ENCODE measurements at places on chromosomes 6 and 20.

DNA sequence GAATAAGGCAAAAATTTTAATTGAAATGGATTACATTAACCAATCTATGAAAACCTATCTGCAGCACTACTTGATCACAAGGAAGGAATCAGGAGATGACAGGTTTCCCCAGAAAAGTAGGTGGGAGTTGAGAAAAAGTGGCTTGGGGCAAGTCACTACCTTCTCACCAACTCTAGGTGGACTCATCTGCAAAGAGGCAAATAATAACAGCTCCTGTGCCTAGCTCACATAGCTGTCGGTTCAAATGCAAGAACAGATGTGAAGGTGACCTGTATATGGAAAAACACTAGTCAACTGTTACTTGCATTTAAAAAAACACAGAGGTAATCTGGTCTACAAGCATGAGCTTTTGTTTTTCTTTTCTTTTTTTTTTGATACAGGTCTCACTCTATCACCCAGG is 67.2 kb downstream of the POPDC3 start:
- DNase-seq = no peak

DNA sequence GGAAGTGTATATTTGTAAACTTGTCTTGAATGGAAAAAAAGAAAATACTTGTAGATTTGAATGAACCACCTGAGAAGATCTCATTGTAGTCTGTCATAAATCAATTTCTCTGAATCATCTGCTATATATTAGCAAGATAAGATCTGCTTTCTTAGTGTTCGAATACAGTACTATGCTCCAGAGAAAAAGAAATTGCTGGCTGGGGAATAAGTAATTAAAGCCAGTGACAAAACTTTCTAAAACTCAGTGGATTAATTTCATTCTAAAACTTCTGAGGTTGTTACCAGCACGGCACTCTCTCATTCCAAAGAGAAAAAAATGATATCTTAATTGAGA is 22.4 kb upstream of the MROH8 start:
- DNase-seq = no peak

DNA sequence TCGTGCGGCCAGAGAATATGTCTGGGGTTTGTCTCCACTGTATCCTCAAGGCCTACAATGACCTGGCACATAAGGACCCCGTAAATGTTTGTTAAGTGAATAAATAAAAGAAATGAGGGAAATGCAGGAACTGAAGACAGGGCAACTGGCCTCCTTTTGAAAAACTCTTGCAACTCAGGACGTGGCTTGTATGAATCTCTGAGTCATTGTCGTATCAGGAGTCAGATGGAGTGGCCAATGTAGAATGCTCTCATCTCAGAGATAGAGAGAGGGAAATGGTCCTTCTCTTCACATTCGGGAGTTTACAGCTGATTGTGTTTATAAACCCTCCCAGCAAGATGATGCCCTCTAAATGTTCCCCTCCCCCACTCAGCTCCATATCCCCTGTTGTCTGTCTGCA is 57.1 kb downstream of the UST start:
- no peak for DNase-seq

DNA sequence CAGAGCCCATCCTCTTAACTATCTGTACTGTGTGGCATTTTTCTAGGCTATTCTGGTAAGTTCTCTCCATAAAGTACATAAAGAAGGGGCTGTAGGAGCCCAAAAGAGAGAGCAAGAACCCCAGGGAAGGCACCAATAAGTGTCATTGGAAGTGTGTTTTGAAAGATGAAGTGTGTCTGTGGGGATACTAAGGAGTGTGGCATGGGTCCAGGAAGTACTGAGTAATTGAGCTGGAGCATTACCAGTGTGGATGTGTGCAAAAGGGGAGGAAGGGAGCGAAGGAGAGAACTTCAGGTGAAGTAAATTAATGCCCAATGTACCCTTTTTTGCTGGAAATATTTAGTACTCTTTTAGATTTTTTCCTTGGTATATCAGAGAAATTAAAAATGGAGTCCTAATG is 63.9 kb downstream of the KCNS1 start:
- DNase-seq = no peak

DNA sequence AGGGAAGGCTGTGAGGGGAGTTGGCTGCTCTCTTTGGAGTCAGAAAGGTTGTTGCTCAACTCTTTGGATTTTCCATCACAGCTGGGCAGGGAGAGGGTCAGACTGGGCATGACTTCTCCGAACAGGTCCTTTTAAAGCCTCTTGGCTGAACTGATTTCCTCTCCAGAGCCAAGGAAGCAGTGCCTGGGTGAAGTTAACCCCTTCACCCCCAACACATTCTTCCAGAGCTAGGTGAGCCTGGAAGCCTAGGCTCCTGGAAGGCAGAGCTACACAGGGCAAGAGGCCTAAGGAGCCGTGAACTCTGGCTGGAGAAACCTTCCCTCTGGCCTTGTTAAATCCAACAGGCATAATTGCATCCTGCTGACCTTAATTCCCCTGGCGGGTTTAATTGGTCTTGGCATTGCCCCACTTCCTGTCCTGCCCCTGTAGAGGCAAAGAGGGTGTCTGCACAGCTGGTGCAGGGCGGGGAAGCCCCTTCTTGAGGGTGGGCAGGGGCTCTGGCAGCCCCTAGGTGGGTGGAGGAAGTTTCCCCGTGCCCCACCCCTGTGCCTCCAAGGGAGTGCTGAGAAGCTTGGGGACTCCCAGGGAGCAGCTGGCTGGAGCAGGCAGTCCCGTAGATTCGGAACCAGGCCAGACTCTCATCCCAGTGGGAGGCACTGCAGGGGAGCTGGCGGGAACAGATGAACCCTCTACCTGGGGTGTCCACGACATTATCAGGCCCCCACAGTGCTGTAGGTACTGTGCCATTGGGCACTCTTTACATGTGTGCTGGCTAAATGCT is 3.6 kb upstream of the MYLK2 start:
- DNase-seq = peak; percentile 23

DNA sequence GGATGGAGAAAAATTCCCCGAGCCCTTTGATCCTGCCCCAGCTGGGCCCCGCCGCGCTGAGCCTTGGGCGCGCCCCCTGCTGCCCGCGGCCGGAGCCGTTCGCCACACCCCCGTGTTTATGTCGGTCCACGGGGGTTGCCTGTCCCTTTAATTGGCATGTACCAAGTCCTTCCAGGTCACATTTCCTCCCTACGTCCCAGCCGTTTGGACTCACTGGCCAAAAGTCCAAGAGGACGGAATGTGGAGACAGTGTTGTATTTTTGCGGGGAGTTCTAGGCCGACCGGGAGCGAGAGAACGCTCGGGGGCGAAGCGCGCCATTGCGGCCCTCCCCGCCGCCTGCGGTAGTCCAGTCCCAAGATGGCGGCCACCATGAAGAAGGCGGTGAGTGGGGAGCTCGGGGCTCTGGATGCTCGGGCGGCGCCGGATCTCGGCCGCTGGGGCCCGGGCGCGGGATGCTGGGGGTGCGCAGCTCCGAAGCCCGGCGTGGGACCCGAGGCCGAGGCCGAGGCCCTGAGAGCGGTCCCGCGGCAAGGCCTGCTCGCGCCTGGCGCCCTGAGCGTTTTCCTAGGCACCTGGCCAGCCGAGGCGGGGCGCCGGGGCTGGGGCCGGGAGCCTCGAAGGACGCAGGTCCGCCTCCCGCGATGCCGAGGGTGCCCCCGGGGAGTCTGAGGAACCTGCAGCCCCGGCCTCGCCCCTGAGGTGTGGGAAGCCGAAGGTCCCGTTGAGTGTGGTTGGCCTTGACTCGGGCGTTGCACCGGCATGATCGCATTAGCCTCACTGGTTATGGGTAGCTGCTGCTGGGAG is at the start of gene PFDN4:
PFDN4 (plus strand) TSS at position 345 of the 805 bp plus-strand sequence; CDS start at position 359, 14 bp downstream.
- DNase-seq = peak; percentile 64

- DNase-seq = no peak
Observed at GRCh38 chr20:9177278-9177677, 108.4 kb downstream of the PLCB4 start.

GRCh38 chr6:16006681-16007080 is 122.2 kb upstream of the MYLIP start:
- no peak for DNase-seq

- no peak for DNase-seq
Observed at GRCh38 chr20:2563116-2563515, 26.7 kb downstream of the TMC2 start.

DNA sequence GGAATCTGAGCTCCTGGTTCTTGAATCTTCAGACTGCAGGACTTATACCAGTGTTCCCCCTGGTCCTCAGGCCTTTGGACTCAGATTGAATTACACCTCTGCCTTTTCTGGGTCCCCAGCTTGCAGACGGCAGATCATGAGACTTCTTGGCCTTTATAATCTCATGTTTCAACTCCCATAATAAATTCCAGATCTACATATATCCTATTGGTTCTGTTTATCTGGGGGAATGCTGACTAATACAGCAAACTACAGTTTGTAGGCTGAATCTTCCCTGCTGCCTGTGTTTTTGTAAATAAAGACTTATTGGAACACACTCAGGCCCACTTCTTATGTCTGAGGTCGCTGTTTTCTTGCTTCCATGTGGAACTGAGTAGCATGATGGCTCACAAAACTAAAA is 184.7 kb downstream of the HDGFL1 start:
- DNase-seq = no peak

DNA sequence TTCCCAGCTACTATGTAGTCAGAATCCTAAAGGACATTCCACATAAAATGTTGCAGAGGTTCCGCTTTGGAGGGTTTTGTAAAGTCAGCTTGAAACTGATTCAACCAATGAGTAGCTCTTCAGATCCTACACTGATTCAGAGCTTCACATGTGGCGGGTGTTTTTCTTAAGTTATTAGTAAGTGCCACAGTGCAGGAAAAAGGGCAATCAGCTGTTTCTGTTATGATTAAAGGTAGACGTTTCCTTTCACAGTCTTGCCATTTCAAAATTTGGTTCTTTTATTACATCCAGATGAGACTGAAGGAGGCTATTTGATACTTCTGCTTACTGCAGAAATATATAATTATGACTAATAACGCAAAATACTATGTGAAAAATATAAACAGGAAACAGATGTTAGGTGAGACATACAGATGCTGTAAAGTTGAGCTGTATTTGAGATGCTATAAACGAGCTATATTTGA is 443.9 kb downstream of the CDKAL1 start:
- DNase-seq = no peak
